ENCODE measurements at places on chromosomes 12 and 14. TPM values are rescaled to one million over a fixed set of nuclear protein-coding genes. Genes with fewer than 3 reads are reported as not detected.

Gene PEX5
- 29.6 TPM for total RNA-seq

Gene B4GALNT1
- 44.0 TPM for total RNA-seq

Gene SSPN
- total RNA-seq, result 0.70 TPM

Gene LRRC10
- total RNA-seq, result not detected

Gene ASB2
- total RNA-seq, result 0.67 TPM

Gene TSHR
- total RNA-seq, result not detected

Gene SYCP3
- total RNA-seq, result not detected

Gene NRIP2
- not detected for total RNA-seq

Gene SDS
- 2.7 TPM for total RNA-seq

Gene DPY19L2
- 1.2 TPM for total RNA-seq

Gene MNAT1
- total RNA-seq, result 41.9 TPM

Gene CLEC2B
- 1.3 TPM for total RNA-seq

Gene ANKS1B
- total RNA-seq, result 0.35 TPM

Gene BHLHE41
- total RNA-seq, result 0.93 TPM

Gene PUS1
- total RNA-seq, result 80.1 TPM

Gene MEG3
- total RNA-seq, result 53.8 TPM

Gene SIX4
- total RNA-seq, result 1.7 TPM

Gene SLC8A3
- not detected for total RNA-seq

Gene CBLN3
- total RNA-seq, result 0.77 TPM

Gene ZFHX2
- 0.76 TPM for total RNA-seq

Gene BMAL2
- total RNA-seq, result 16.1 TPM

Gene C14orf119
- 103 TPM for total RNA-seq

Gene CMTM5
- total RNA-seq, result not detected

Gene ASCL1
- not detected for total RNA-seq

Gene DICER1
- total RNA-seq, result 20.0 TPM

Gene TMEM30B
- 0.81 TPM for total RNA-seq

Gene LRTM2
- not detected for total RNA-seq

Gene MYBPC1
- total RNA-seq, result not detected

Gene OTUB2
- total RNA-seq, result 3.0 TPM

Gene ZNF605
- total RNA-seq, result 4.3 TPM

Gene SMCO2
- total RNA-seq, result 0.17 TPM

Gene TCL1B
- not detected for total RNA-seq
